Dorsolateral prefrontal cortex (tissue), 122 donors: ENCODE measurements at places on chromosomes 2 and 18. TPM values are rescaled to one million over a fixed set of nuclear protein-coding genes. Genes with fewer than 3 reads are reported as not detected.

The TRIM54 gene
- 12.8 TPM for total RNA-seq

The TNFAIP6 gene
- not detected for total RNA-seq

The ALPP gene
- total RNA-seq, result not detected

The TMEM237 gene
- total RNA-seq, result 38.1 TPM

The ALPI gene
- total RNA-seq, result not detected

The UGT1A7 gene
- not detected for total RNA-seq

The POLR1B gene
- total RNA-seq, result 14.0 TPM
